ENCODE measurements at places on chromosomes 3 and 15.

- no peak for DNase-seq
These were observed at the start of gene CXCR6 for GRCh38 chr3:45943207-45943846. CXCR6 (plus strand) TSS chr3:45943464; CDS start chr3:45946482, 3,018 bp downstream.

DNA sequence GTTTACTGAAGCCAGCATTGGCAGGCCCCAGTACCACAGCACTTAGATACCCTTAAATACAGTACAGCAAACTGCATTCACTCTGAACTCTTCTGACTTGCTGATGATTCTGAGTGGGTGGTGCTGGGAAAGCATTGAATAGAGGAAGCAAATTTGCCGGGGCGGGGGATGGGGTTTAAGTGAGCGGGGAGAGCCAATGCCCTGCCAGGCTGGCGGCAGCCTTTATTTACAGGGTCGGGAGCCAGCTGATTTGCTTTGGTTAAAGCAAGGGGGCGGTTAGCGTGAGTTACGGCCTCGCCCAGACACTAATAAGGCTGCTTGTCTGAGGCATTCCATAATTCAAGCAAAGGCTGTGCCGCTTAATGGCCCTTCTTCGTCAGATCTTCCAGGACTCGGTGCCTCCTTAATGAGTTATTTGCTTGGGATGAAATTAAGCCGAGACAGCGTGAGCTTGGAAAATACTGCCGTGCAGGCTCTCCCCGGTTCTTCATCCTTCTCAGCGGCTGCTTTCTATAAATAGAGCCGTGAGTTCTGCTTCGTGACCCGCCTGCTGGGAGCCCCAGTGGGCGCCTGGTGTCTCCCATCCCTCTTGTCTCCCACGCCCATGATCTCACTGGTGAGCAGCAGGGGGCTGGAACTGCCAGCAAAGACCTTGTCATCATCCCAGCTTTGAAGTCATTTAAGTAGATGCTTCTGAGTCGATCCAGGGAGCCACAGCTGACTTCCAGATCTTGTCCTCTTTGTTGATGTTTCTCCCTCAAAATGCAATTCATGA, 25.8 kb downstream of the SPSB4 start:
- DNase-seq: no peak

- DNase-seq: no peak
These were observed 232.2 kb downstream of the TBC1D5 start for GRCh38 chr3:17510265-17510664.

- DNase-seq: no peak
These were observed 490.0 kb downstream of the NAALADL2 start for GRCh38 chr3:175349168-175349567.

- DNase-seq: no peak
These were observed 67.0 kb downstream of the IMPG2 start for GRCh38 chr3:101253396-101253795.

DNA sequence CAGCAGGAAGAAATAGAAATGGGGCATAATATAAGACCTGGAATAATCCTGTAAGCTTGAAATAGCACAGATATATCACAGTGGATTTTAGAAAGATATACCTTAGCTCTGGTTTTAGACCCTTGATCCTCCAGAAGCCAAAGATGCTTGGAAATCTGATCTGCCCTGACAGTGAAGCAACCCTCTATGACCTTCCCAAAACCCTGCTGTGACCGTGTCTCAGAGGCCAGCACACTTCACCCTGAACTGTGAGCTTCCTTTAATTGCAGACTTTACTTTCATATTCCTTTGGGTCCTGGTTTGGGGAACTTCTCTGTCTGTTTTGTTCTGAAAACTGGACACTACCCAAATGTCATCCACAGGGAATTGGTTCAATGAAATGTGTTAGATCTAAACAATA, 13.0 kb downstream of the MECOM start:
- DNase-seq: no peak

GRCh38 chr3:186258968-186259367, 103.1 kb downstream of the DGKG start:
- DNase-seq: no peak

DNA sequence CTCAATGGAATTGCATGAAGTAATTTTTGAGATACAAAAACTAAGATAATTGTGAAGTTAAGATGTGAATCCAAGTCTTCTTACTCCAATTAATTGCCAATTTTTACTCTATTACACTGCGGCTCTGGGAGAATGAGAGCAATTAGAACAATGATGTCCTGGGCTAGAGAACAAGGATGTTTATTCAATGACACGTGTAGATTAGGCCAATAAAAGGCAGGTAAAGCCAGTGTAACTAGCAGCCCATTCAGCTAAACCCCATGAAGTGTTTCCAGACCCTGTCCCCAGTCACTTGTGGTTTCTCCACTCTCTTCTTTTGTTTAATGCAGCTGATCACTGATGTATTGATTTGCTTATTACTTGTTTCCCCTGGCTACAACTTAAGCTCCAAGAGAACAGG, 381.1 kb upstream of the ARHGEF26 start:
- no peak for DNase-seq

GRCh38 chr15:52617026-52617425, 48.2 kb upstream of the ARPP19 start:
- no peak for DNase-seq

- DNase-seq: no peak
These were observed 131.0 kb downstream of the RPLP1 start for GRCh38 chr15:69583626-69584025.

GRCh38 chr3:46703013-46703520, 1.9 kb downstream of the TMIE start:
- no peak for DNase-seq

- no peak for DNase-seq
These were observed 41.9 kb upstream of the ABHD10 start for GRCh38 chr3:111936967-111937366.

DNA sequence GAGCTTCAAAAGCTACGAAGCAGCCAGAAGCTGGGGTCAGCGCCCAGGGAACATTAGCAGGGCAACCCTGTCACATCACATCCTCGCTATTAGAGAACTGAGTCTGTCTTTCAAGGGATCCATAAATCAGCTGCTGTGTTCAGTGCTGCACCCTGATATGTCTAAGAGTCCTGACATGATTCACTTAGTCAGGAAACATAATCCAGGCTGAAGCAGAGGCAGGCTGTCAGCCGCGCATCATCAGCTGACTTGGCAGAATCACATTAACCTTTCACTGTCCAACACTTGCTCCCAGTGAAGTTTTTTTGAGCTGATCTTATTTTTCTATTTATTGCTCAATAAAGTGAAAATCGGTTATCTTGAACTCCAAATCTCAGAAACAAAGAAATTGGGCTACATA, 23.5 kb downstream of the MYH15 start:
- no peak for DNase-seq

DNA sequence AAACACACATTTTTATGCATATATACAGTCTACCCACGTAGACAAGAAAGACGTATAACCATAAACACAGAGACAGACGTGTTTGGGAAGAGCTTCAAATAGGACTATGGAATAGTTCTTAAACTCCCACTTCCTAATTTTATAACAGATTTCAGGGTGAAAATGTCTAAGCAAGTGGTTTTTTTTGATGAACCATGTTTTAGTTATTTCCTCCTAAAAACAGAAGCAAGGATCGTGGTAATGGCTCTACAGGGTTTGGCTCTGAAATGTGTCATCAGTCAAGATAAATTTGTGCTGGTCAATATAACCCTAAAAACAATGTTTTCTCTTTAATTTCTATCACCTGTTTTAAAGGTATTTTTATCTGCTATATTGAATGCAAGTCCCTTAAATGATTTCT, 58.2 kb downstream of the FMN1 start:
- DNase-seq: no peak

DNA sequence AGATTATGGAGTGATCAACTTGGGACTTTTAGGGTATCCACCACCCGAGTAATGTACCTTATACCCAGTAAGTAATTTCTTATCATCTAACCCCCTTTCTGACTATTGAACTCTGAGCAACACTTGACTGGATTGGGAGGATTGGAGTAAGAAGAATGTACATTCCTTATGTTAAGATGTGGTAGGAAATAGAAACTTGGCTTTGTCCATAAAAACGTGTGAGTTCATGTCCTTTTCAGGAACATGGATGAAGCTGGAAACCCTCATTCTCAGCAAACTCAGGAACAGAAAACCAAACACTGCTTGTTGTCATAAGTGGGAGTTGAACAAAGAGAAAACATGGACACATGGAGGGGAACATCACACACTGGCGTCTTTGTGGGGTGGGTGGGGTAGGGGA, 112.3 kb downstream of the PTPRG start:
- DNase-seq: no peak

- no peak for DNase-seq
These were observed 2.6 kb upstream of the RBM15B start for GRCh38 chr3:51388286-51389029.

DNA sequence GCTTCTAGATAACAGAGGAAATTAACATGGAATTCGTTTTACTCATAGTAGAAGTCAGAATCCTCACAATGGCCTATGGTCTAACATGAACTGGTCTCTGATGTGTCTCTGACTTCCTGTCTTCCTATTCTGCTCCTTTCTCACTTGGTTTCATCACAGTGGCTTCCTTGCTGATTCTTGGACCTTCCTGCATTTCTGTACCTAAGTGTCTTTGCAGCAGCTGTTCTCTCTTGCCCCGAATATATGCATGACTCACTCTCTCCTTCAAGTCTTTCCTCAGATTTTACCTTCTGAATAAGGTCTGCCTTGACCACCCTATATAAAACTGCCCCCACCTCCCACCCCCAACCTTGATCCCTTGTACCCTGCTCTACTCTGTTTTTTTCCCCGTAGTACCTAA, 14.1 kb downstream of the ARL13B start:
- DNase-seq: no peak

DNA sequence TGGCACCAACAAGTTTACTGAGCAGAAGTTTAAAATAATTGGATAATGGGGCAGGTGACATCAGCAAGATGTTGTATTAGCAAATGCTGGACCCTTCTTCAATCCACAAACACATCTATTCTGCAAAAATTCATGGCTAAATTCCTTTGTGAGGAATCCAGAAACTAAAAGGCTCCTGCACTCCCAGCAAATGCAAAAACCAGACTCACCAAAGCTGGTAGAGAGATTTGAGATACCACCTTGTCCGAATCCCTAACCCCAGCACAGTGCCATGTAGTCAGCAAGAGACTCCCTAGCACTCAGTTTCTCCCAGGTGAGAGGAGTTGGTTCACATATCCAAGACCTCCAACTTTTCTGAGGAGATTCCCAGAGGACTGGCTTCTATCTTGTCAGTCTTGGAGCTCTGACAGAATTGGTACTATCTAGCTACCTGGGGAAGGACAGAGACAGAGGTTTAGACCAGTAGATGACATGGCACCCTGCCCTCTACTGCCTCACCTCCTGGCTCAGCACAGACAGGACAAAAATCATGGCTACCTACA, 21.8 kb downstream of the GREM1 start:
- no peak for DNase-seq

DNA sequence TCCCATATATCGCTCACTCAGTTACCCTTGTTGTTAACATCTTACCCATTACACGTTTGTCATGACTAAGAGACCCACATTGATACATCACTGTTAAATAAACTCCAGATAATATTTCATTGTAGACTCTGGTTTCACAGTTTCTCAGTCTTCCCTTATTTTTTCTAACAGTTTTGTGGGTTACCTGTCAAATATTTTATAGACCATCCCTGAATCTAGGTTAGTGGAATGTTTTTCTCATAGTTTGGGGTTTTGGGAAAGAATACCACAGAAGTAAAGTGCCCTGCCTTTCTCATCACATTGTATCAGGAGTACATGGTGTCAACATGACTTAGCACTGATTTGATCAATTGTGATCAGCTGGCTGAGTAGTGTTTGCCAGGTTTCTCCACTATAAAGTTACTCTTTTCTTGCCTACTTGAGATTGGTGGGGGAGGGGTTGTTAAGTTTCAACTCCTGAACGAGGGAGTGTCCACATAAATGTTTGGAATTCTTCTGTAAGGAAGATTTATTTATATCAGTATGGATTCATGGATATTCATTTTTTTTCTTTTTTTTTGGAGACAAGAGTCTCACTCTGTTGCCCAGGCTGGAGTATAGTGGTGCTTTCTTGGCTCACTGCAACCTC, 25.9 kb downstream of the RNF111 start:
- DNase-seq: no peak

- no peak for DNase-seq
These were observed 92.0 kb upstream of the TRIM42 start for GRCh38 chr3:140585828-140586227.

- no peak for DNase-seq
These were observed 20.3 kb upstream of the LPP start for GRCh38 chr3:188133646-188134045.

GRCh38 chr3:30227571-30228301, 378.7 kb upstream of the TGFBR2 start:
- DNase-seq: no peak

- no peak for DNase-seq
These were observed 32.9 kb downstream of the CRYGS start for GRCh38 chr3:186511245-186511644.

DNA sequence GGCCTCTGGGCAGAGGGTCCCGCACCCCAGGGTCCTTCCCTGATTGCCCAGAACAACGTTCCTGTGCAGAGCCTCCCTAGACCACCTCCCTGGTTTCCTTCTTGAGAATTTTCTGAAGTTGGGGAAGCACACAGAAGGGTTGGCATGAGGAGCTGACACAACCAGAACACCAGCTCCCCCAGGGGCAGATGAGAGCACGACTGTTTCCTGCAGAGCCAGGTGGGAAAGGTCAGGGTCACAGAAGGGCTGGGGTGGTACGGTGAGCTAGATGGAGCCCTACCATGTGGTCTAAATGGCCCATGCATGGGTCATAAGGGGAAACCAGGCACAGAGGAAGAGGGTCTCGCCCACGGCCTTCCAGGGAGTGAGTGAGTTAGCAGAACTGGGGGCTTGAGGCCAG, 10.4 kb downstream of the PPCDC start:
- no peak for DNase-seq

GRCh38 chr3:186038360-186038759, 70.5 kb downstream of the ETV5 start:
- no peak for DNase-seq

GRCh38 chr15:62877276-62877857, 165.2 kb upstream of the TPM1 start:
- DNase-seq: no peak

GRCh38 chr3:122313281-122313680, 11.8 kb upstream of the CSTA start:
- no peak for DNase-seq

GRCh38 chr15:68894208-68894607, 36.1 kb upstream of the SPESP1 start:
- no peak for DNase-seq

DNA sequence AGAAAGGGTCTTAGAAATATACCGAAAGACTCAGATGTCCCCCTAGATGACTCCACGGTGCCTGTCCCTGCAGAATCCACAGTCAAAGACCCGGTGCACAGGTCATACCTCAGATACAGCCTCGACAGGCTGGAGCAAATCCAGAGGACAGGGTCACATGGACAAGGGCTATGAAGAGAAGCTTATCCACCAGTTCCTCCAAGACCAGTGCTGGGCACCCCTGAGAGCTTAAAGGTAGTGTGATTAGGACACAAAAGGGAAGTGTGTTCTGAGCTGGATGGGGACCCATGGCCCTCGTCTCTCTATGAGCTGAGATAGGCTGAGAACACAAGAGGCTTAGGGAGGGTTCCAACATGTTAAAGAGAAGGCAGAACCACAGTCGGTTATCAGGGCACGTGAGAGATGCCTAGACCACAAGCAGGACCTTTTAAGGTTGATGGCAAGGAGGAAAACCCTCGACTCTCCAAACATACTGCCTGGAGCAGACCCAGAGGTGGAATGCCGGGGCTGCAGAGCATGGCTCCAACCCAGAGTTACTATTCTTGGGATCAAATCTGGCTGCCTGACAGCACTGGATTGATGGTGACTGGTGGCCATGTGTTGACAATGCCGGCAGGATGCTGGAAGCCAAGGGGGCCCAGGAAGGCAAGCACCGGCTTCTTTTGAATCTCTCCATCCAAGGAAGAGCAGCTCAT, 46.9 kb downstream of the ADCY5 start:
- no peak for DNase-seq

Measured in activated naive CD8-positive, alpha-beta T cell treated with anti-CD3 and anti-CD28 coated beads, Interleukin-2, amount 50 U/mL, for 16 hours (primary cell).